ENCODE measurements at places on chromosomes 2 and 18.

GRCh38 chr2:235909358-235909757 lies 258.8 kb downstream of the GBX2 start:
- DNase-seq: no peak

DNA sequence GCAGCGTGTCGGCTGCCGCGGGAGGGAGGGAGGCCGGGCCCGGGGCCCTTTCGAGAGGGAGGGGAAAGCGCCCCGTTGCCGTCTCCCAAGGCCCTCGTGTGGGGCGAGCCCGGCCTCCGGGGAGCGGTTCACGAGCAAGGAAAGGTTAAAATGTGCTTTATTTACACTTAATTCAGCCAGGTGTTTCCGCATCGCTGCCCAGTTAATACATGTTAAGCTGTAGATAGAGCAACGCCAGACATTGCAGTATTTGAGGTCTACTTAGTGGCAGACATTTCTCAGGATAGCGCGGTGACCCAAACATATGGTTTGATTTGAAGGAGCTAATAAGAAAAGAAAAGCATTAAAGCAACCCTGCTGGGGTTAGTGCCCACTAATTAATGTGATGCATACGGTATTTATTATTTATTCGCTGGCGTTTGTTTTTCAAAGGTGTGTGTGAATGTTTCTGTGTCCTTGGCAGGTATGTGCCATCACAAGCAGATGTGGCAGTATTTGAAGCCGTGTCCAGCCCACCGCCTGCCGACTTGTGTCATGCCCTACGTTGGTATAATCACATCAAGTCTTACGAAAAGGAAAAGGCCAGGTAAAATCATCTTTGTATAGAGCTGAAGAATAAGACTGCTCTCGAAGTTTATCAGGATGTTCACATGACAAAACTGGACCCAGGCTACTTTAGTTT lies 571 bp downstream of the EEF1B2 start:
- DNase-seq: no peak

DNA sequence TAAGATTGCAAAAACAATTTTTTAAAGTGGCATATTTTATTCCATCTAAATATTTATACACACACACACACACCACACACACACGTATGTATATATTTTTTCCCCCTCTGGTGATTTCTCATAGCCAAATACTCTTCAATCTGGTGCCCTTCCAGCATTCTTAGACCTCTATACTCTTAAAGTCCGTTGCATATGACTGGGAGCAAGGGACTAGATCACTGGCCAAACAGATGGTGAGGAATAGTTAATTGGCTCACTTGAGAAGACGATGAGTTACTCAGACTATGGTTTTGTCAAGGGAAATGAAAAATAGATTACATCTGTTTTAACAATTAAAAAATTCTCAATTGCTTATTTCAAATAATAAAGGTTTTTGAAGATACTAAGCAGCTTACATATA lies 512.5 kb upstream of the LRRTM4 start:
- DNase-seq: no peak

GRCh38 chr2:121006743-121007489 lies 271.2 kb downstream of the GLI2 start:
- DNase-seq: no peak

DNA sequence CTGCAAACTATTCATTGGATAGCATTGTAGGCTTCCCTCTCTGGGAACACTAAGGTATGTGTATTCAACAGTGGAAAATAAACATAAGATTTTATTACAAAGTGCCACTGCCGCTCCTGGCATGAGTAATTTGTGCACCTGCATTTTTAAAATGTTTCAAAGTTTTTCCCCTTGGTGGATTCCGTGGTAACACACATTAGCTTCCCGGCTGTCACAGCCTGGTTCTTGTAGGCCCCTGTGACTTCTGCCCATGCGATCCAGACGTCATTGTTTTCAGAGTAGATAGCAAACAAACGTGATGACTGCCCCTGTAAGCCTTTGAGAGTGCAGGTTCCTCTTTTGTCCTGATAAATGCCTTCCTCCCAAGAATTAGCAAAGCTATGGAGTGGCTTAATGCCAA lies 421.0 kb downstream of the ZNF521 start:
- no peak for DNase-seq

Data from stimulated activated CD4-positive, alpha-beta T cell treated with anti-CD3 and anti-CD28 coated beads, Interleukin-2, amount 100 ng/mL, for 4 hours (primary cell).